ENCODE measurements at places on chromosomes 6 and 20. TPM values are rescaled to one million over a fixed set of nuclear protein-coding genes. Genes with fewer than 3 reads are reported as not detected.

The LY6G5C gene
- total RNA-seq = 0.57 TPM

The DEFB132 gene
- total RNA-seq = not detected

The TAF11 gene
- 21.2 TPM for total RNA-seq

- H3K27ac ChIP-seq = no peak overlapping the region
- DNase-seq = no peak
- no peaks in the 10 kb centered on the region for H3K36me3 ChIP-seq
- H3K4me1 ChIP-seq = no peaks in the 10 kb centered on the region
- H3K4me3 ChIP-seq = no peak overlapping the region
These were observed 25.3 kb downstream of the MYT1 start for GRCh38 chr20:64189530-64189966.

DNA sequence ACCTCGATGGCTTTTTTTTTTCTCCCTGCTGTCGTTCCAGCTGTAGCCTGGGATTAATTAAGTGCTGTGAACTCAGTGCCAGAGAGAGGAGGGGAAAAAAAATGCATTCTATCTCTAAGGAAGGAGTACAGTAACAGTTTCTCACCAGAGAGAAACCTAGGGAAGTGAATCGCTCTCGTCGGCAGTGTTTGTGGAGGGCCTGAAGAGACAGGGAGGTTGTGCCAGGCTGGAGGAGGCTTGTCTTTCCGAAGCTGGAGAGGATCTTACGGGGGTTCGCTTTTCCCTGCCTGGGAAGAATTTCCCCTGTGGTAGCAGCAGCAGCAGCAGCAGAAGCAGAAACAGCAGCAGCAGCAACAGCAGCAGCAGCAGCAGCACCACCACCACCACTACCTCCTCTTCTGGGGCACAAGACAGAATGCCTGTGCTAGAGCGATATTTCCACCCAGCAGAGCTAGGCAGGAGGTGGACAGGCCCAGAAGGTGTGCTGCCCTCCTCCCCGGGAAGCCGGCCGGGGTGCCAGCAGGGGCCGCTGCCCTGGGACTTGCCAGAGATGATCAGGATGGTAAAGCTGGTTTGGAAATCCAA, 186.5 kb downstream of the PDE7B start:
- H3K4me1 ChIP-seq = no peaks in the 10 kb centered on the region
- no peaks in the 10 kb centered on the region for H3K36me3 ChIP-seq
- peak overlapping the region; percentile 77 for H3K27ac ChIP-seq
- H3K27me3 ChIP-seq = no peaks in the 10 kb centered on the region
- peak overlapping the region; percentile 60 for H3K4me3 ChIP-seq

- DNase-seq = no peak
- no peaks in the 10 kb centered on the region for H3K36me3 ChIP-seq
- H3K4me1 ChIP-seq = peaks cover 1% of the 10 kb centered on the region
- no peaks in the 10 kb centered on the region for H3K27me3 ChIP-seq
- no peak overlapping the region for H3K27ac ChIP-seq
- H3K4me3 ChIP-seq = no peak overlapping the region
These were observed 6.0 kb upstream of the HCK start for GRCh38 chr20:32045999-32046398.

DNA sequence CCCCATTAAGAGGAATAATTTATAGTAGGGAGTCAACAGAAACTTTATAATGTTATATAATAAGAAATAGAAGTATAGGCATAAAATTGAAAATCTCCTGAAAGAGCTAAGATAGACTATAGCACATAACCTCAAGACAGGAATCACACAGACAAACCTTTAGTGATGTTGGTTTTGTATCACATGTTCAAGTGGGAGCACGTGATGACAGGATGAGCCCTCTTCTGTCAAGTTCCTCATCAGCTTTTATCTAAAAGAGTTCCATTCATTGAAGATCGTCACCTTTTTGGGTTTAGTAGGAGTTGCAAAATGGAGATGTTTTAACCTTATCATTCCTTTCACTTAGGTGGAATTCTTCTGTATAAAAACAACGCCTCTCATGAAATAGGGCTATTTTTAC, 127.0 kb downstream of the MCHR2 start:
- H3K4me3 ChIP-seq = no peak overlapping the region
- no peak overlapping the region for H3K27ac ChIP-seq
- no peaks in the 10 kb centered on the region for H3K4me1 ChIP-seq
- no peak for DNase-seq

GRCh38 chr6:101150226-101150625, 243.3 kb upstream of the GRIK2 start:
- no peaks in the 10 kb centered on the region for H3K36me3 ChIP-seq
- no peak overlapping the region for H3K27ac ChIP-seq
- no peak overlapping the region for H3K4me3 ChIP-seq
- H3K27me3 ChIP-seq = no peaks in the 10 kb centered on the region

- H3K36me3 ChIP-seq = no peaks in the 10 kb centered on the region
- H3K4me1 ChIP-seq = no peaks in the 10 kb centered on the region
- H3K27me3 ChIP-seq = no peaks in the 10 kb centered on the region
- no peak overlapping the region for H3K27ac ChIP-seq
These were observed 535.2 kb upstream of the ID4 start for GRCh38 chr6:19301980-19302379.
